Peyer's patch (tissue), 4 donors: ENCODE measurements at places on chromosomes 3 and 15. TPM values are rescaled to one million over a fixed set of nuclear protein-coding genes. Genes with fewer than 3 reads are reported as not detected.
A peak's percentile ranks its signal among the peaks of the same experiment; 100 is the strongest.

ABTB1 gene
- total RNA-seq = 38.5 TPM

GRCh38 chr15:72227192-72227586 lies 3.8 kb downstream of the PKM start:
- H3K4me3 ChIP-seq = no peak overlapping the region
- H3K36me3 ChIP-seq = no peaks in the 10 kb centered on the region
- H3K4me1 ChIP-seq = peaks cover 4% of the 10 kb centered on the region

- no peaks in the 10 kb centered on the region for H3K36me3 ChIP-seq
- H3K27ac ChIP-seq = peak overlapping the region; percentile 21
- H3K27me3 ChIP-seq = no peaks in the 10 kb centered on the region
- no peak for DNase-seq
These were observed 21.9 kb upstream of the LIPC start for GRCh38 chr15:58409861-58410260.

COL7A1 gene
- total RNA-seq = 19.3 TPM
